Activated CD4-positive, CD25-positive, alpha-beta regulatory T cell treated with anti-CD3 and anti-CD28 coated beads, Interleukin-2, amount 50 U/mL, for 24 hours (primary cell): ENCODE measurements at places on chromosomes 7 and 10.
A peak's percentile ranks its signal among the peaks of the same experiment; 100 is the strongest.

GRCh38 chr10:132943791-132944404 is 1.5 kb upstream of the CFAP46 start:
- ATAC-seq = no peak

GRCh38 chr10:89210794-89211425 is 3.8 kb upstream of the CH25H start:
- ATAC-seq = no peak

GRCh38 chr7:50356212-50356944 is 51.9 kb downstream of the IKZF1 start:
- ATAC-seq = no peak

GRCh38 chr7:70416347-70416985 is 715.5 kb upstream of the GALNT17 start:
- no peak for ATAC-seq

DNA sequence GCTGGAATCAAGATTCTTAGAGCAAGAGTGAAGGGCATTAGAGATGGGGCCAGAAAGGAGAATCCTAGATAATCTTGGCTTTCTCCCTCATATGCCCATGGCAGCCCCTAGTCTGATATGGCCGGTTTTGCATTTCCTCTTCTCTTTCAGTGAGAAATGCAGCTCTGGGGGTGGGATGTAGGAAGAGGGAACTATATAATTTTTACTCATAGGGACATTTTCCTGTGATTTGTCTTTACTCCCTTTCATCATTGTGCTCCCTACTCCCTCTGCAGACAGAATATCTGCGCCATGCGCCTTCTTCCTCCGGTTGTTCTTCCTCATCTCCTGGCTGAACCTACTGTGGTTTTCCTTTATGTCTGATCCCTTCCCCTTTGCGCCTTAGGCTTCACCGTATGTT is 16.8 kb upstream of the CHCHD1 start:
- no peak for ATAC-seq

DNA sequence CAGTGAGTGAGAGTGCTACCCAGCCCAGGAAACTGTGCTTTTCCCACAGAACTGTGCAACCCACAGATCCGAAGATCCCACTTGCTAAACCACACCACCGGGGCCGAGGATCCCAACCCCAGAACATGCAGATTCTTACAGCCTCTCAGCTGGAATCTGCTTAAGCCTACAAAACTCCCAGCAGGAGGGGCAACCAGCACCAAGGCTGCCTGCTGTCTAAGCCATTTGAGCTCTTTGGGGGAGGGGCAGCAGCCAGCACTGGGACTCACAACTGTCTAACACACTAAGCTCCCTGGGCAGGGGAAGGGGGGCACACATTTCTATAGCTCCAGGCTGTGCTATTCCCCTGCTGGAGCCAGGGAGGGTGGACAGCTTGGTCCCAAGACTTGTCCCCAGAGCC is 529.9 kb downstream of the XPNPEP1 start:
- no peak for ATAC-seq

DNA sequence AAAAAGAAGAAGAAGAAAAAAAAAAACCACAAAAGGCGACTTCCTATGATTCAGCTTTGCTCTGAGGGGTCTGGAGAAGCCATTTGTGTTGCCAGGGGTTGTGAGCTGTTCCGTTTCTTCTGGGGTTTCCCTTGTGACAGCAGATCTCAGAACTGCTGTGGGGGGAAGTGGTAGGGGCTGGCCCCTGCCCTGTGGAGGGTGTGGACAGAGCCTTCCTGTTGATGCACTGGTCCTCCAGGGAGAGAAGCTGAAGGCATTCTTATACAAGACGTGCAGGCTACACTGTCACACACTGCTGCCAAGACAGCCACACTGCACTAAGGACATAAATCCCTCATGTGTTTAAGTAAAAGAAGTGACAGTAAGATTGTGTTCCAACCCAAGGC is 17.3 kb upstream of the CSGALNACT2 start:
- peak; percentile 97 for ATAC-seq

DNA sequence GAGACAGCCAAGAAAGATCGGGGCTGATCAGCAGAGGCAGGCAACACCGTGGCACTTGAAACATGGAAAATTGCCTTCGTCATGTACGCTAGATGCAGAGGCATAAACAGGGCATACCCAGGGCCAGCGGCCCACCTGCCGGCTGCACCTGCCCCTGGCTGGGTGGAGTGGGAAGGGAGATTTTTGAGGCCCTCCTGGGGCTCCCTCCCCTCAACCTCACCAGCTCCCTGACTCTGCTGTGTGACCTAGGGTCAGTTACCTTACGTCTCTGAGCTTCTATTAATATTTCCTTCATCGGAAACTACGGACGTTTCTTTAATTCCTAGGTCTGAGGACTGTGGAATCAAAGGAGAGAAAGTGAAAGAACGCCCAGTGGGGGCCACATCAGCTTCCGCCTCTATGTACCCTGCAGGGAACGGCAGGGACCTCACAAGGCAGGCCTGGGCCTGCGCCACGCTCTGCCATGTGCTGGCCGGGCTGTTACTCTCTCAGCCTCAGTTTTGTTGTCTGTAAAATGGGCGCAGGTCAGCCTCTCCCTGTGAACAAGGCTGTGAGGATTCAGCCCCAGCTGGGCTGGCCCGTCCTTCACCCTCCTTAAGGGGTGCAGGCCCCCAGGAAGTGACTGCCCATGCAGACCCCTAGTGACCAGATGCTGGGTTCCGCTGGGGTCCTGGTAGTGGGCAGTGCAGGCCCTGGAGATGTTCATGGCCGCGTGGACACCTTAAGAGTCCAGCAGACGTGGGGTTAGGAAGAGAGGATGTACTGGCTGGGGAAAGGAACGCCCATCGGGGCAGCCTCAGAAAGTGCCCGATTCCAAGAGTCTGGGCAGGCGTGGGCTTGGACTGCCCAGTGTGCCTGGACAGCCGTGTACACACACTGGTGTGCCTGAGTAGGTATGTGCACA is 22.7 kb downstream of the ELFN1 start:
- ATAC-seq = no peak

DNA sequence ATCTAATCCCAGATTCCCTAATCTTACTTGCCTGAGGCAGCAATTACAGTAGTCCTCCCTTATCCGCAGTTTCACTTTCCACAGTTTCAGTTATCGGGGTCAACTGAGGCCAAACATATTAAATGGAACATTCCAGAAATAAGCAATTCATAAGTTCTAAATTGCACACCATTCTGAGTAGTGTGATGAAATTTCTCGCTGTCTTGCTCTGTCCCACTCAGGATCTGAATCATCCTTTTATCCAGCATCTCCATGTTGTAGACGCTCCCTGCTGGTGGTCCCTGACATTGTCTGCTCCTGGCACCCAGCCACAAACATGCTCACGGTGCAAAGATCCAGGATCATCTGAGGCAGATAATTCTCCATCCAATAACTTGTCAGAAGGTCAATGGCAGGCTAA is 128.7 kb upstream of the CXCL12 start:
- ATAC-seq = no peak

- ATAC-seq = no peak
These were observed 170.2 kb downstream of the PPP1R17 start for GRCh38 chr7:31857172-31857571.

- no peak for ATAC-seq
These were observed 6.2 kb upstream of the MYL7 start for GRCh38 chr7:44147026-44147991.

GRCh38 chr10:33248638-33249037 is 85.8 kb downstream of the NRP1 start:
- peak; percentile 55 for ATAC-seq

DNA sequence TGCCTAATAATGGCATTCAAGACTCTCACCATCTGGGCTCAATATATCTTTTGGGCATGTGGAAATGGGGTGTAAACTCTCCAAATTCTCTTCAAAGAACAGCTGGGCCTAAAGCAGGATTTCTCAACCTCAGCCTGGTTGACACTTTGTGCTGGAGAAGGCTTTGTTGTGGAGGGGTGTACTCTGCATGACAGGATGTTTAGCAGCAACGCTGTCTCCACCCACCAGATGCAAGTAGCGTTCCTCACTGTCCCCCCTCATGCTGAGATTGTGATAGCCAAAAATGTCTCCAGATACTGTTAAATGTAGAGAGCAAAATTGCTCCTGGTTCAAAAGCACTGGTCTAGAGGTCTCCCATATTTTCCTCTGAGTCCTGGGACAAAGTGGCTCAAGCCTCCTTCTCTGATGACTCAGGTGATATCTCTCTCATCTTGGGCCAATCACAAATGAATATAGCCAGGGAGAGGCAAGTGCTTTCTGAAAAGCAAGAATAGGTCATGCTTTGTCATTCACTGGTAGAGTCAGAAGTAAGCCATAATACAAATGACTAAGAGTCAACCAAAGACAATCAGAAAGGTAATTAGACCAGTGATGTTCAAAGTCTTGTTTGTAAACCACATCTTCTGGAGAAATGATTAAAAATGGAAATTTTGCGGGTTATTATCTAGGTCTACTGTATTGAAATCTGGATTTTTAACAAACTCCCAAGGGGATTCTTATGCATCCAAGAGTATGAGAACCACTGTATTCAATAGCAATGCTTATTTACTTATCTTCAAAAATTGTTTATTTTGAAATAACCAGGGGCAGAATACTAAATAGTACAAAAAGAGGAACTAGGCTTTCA is 330.8 kb downstream of the PTEN start:
- peak; percentile 92 for ATAC-seq

DNA sequence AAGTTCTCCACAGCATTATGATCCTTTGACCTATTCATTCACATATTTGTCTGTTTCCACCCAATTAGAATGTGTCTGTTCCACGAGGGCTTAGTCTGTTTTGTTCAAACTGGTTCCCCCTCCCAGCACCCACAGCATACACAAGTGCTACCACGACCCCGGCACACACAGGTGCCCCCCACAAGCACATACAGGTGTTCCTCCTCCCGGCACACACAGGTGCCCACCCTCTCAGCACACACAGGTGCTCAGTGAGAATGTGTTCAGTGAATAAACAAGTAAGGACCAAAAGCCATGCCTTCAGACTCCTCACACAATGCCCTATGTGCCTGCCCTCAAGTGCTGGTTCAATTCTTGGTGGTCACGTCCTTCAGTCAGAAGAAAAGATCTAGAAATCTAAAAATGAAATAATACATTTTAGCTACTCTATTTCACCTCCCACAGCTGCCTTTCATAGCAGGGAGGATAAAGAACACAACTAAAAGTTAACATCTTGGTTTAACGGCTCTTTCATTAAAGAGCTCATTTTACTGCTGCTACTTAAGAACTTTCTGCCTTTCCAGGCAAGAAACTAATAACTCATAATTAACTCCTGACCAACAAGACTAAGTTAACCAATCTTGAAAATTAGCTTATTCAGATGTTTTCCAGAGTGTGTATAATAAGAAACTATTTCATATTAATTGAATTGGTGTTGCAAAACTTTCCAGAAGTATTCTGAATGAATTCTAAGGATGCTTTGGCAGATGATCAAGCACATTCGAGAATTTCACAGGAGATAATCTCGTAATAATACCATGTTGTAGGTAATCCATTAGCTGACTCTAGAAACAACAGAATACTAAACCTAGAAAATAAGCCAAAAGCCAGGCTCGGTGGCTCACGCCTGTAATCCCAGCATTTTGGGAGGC is 2.3 kb downstream of the DNMBP start:
- ATAC-seq = no peak

DNA sequence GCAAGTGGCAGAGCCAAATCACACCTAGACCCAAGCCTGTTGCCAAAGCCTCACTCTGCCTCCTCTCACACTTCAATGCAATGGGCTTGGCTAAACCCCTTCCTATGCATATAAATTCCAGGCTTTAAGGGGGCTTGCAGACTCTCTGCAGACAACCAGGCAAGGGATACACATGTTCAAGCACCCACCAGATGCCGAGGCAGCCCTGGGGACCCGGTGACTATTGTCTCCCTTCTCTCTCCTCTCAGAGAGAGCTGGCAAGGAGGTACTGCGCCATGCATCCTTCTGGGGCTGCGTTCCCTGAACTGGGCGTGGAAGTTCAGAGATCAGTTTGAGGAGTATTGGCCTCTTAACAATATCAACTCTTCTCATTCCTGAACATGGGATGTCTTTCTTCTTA is 131.2 kb downstream of the ARHGAP22 start:
- no peak for ATAC-seq
